Ureter (tissue), 1 donor: ENCODE measurements at places on chromosomes 5 and 9. TPM values are rescaled to one million over a fixed set of nuclear protein-coding genes. Genes with fewer than 3 reads are reported as not detected.

SNAPC4 gene
- 14.0 TPM for total RNA-seq

- DNase-seq: no peak
Measured at GRCh38 chr5:90483206-90483605, 8.5 kb downstream of the POLR3G start.

GRCh38 chr9:77743386-77743785 lies 95.3 kb upstream of the GNA14 start:
- DNase-seq: no peak

DNA sequence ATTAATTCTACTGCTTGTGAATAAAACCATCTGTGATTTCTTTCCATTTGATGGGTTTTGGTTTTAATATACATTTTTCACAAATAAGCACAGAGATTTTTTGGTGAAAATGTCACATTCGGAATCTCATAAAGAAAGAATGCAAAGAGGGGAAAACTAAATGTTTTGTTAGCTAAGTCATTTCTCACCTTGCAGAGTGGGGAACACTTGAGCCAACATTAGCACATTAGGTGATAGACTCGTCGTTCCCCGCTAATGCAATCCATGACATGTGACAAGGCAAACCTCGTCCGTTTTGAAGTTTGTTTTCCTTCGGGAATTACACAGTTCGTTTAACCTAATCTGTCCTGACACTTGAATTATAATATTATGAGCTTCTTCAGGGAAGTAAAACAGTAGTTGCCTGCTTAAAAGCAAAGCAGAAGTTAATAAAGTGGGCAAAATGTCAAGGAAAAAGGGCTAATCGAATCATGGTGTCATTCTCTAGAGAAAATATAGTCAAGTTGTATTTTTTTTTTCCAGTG lies 95.8 kb upstream of the LMX1B start:
- no peak for DNase-seq
